Glutamatergic neuron (in vitro differentiated cells): ENCODE measurements at places on chromosomes 11 and 22. TPM values are rescaled to one million over a fixed set of nuclear protein-coding genes. Genes with fewer than 3 reads are reported as not detected.

Gene NCAM1
- total RNA-seq, result 819 TPM

- no peak overlapping the region for H3K27ac ChIP-seq
- DNase-seq, result no peak
- peaks cover 21% of the 10 kb centered on the region for H3K4me1 ChIP-seq
- H3K36me3 ChIP-seq, result no peaks in the 10 kb centered on the region
- peaks cover 2% of the 10 kb centered on the region for H3K27me3 ChIP-seq
- no peak overlapping the region for H3K4me3 ChIP-seq
Observed at GRCh38 chr11:123694551-123694950, 40.1 kb upstream of the SCN3B start.

Gene OOSP1
- total RNA-seq, result 0.54 TPM

Gene GGTLC2
- not detected for total RNA-seq

DNA sequence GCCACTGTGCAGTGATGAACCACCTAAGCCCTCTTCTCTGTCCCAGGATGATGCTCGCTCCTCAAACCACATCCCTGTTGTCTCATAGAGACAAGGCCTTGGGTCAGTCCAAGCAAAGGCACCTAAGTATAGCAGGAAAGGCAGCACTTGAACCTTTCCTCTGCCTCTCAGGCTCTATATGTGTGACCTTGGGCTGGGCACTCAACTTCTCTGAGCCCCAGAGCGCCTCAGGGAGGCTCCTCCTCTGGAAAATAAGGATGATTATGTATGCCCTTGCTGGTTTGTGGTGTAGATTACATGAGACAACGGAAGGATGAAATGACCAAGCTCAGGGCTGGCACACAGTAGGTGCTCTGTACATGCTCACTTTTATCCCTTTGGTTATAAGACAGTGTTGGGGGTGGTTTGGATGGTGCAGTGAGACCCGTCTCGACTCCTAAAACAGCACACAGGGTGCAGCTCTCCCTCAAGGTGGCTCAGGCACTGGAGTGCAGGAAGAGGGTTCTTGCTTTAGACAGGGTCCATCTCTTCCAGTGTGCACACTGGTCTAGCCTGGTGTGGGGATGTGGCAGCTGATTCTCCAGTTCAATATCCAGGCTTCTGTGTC is 40.2 kb upstream of the ACCSL start:
- H3K36me3 ChIP-seq, result no peaks in the 10 kb centered on the region
- H3K27ac ChIP-seq, result no peak overlapping the region
- no peak for DNase-seq
- H3K27me3 ChIP-seq, result peaks cover 6% of the 10 kb centered on the region
- peaks cover 21% of the 10 kb centered on the region for H3K4me1 ChIP-seq

- H3K27me3 ChIP-seq, result no peaks in the 10 kb centered on the region
- no peak for DNase-seq
- no peaks in the 10 kb centered on the region for H3K36me3 ChIP-seq
- no peak overlapping the region for H3K4me3 ChIP-seq
- peak overlapping the region; percentile 70 for H3K27ac ChIP-seq
Observed at GRCh38 chr11:83971063-83971462, 684.9 kb upstream of the CCDC90B start.

Gene TRPM5
- not detected for total RNA-seq

GRCh38 chr11:94910270-94910669 is 63.1 kb downstream of the CWC15 start:
- H3K27me3 ChIP-seq, result peaks cover 3% of the 10 kb centered on the region
- peaks cover 9% of the 10 kb centered on the region for H3K36me3 ChIP-seq
- no peak overlapping the region for H3K27ac ChIP-seq
- no peaks in the 10 kb centered on the region for H3K4me1 ChIP-seq
- no peak for DNase-seq

DNA sequence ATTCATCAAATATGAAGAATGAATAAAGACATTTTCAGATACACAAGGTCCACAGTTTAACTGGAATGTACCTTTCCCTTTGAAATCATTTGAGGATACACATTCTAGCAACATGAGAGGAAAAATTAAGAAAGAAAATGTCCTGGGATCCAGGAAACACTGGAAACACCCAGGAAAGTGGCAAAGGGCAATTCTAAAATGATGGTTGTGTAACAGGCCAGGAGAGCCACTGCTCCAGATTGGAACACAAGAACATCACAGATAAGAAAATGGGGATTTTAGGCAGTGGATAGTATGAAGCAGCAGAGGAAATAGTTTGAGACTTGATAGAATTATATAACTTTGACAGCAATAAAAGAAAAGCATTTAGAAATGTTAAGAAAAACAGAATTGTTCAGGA is 56.1 kb upstream of the GRIK4 start:
- no peak for DNase-seq
- no peak overlapping the region for H3K4me3 ChIP-seq
- no peak overlapping the region for H3K27ac ChIP-seq
- no peaks in the 10 kb centered on the region for H3K4me1 ChIP-seq
- peaks cover 2% of the 10 kb centered on the region for H3K27me3 ChIP-seq

GRCh38 chr11:69372589-69373250 is 78.8 kb downstream of the MYEOV start:
- H3K4me3 ChIP-seq, result no peak overlapping the region
- peaks cover 9% of the 10 kb centered on the region for H3K27me3 ChIP-seq
- no peak overlapping the region for H3K27ac ChIP-seq
- no peak for DNase-seq
- H3K4me1 ChIP-seq, result peaks cover 2% of the 10 kb centered on the region

GRCh38 chr11:6258141-6258540 is 1.5 kb upstream of the CCKBR start:
- H3K4me1 ChIP-seq, result no peaks in the 10 kb centered on the region
- DNase-seq, result no peak
- H3K4me3 ChIP-seq, result peak overlapping the region; percentile 80

GRCh38 chr11:36403661-36404060 is 106.4 kb downstream of the TRAF6 start:
- DNase-seq, result no peak
- H3K36me3 ChIP-seq, result no peaks in the 10 kb centered on the region
- no peak overlapping the region for H3K27ac ChIP-seq
- H3K4me3 ChIP-seq, result no peak overlapping the region

Gene RAB39A
- 21.9 TPM for total RNA-seq

- DNase-seq, result no peak
- H3K4me3 ChIP-seq, result no peak overlapping the region
- H3K27me3 ChIP-seq, result no peaks in the 10 kb centered on the region
- no peak overlapping the region for H3K27ac ChIP-seq
Observed at GRCh38 chr11:34948696-34949095, 32.3 kb downstream of the PDHX start.

DNA sequence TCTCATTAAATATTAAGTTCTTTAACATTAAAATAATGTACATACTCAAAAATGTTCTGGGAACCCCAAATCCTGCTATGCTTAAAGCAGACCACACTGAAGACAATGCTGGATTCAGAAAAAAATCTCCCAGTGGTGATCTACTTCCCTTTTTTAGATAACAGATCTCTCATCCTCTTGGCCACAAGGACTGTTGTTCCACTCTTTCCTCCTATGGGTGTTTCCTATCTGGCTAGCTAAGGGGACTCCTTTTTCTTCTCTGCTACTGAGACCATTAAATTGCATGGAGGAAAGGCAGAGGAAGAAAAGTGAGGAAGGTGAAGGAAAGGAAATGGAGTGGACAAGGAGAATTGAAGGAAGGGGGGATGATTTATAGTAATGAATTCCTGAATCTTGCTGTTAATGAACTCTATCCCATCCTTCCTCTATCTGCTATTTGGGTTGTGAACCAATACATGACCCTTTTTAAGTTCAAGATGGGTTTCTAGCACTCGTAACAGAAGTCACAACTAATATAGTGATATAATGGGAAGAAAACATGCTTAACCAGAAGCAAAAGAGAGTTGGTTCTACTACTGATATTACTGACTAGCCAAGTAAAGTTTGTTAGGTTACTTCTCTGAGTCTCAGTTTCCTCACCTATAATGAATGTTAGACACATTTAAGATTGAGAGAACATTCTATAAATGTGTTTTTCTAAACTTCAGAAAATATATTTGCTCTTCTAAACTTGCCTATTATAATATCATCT is 53.2 kb downstream of the PIK3C2A start:
- no peaks in the 10 kb centered on the region for H3K4me1 ChIP-seq
- no peak overlapping the region for H3K27ac ChIP-seq
- no peak for DNase-seq
- H3K27me3 ChIP-seq, result no peaks in the 10 kb centered on the region
- no peaks in the 10 kb centered on the region for H3K36me3 ChIP-seq

- peak overlapping the region; percentile 7 for H3K27ac ChIP-seq
- peaks cover 17% of the 10 kb centered on the region for H3K27me3 ChIP-seq
- DNase-seq, result peak; percentile 58
- no peaks in the 10 kb centered on the region for H3K36me3 ChIP-seq
- H3K4me1 ChIP-seq, result peaks cover under 1% of the 10 kb centered on the region
Observed at GRCh38 chr11:123357990-123358827, 71.9 kb upstream of the GRAMD1B start.

GRCh38 chr11:63997801-63998337 is 11.6 kb downstream of the OTUB1 start:
- no peak for DNase-seq
- H3K4me1 ChIP-seq, result peaks cover 12% of the 10 kb centered on the region
- H3K36me3 ChIP-seq, result no peaks in the 10 kb centered on the region
- no peak overlapping the region for H3K27ac ChIP-seq

Gene CLCF1
- total RNA-seq, result not detected

Gene FAM181B
- 0.47 TPM for total RNA-seq

- no peak overlapping the region for H3K4me3 ChIP-seq
- H3K36me3 ChIP-seq, result no peaks in the 10 kb centered on the region
- no peak overlapping the region for H3K27ac ChIP-seq
- H3K27me3 ChIP-seq, result no peaks in the 10 kb centered on the region
- no peaks in the 10 kb centered on the region for H3K4me1 ChIP-seq
Observed at GRCh38 chr22:30718491-30718890, 23.8 kb downstream of the OSBP2 start.

DNA sequence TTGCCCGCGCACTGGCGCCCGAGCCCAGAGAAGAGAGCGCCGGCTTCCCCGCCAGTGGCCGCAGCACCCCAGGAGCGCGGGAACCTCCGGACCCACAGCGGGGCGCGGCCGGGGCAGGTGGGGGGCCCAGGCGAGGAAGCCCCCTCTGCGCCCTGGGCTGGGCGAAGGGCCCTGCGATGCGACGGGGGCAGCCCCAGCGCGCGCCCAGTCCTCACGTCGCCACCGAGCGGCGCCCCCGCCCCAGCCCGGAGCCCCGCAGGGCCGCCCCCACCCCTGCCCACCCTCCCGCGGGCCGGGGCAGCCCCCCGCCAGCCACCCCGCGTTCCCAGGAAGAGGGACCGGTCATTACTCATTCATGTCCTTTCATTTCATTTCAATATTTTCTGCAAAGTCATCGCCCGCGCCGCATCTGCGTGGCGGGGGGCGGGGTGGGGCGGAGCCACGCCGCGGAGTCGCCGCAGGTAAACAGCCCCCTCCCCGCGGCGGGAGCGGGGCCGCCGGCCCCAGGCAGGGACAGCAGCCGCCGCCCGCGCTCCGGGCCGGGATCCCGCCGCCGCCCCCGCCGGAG is 673 bp upstream of the PANX2 start:
- no peak for DNase-seq
- peak overlapping the region; percentile 67 for H3K4me3 ChIP-seq
- peaks cover 15% of the 10 kb centered on the region for H3K27me3 ChIP-seq

Gene CASP1
- total RNA-seq, result not detected

- no peak overlapping the region for H3K27ac ChIP-seq
- no peaks in the 10 kb centered on the region for H3K36me3 ChIP-seq
- peaks cover 4% of the 10 kb centered on the region for H3K4me1 ChIP-seq
Observed at GRCh38 chr22:35582861-35583670, 34.1 kb downstream of the MB start.
